ENCODE measurements at places on chromosomes 6 and 20. TPM values are rescaled to one million over a fixed set of nuclear protein-coding genes. Genes with fewer than 3 reads are reported as not detected.

Gene HSF2
- total RNA-seq, result 30.8 TPM

Gene TMEM200A
- total RNA-seq, result 9.2 TPM

Gene HLA-G
- total RNA-seq, result not detected

Gene FOXC1
- total RNA-seq, result 1.2 TPM

Gene HLA-DOB
- 0.09 TPM for total RNA-seq

Gene NDRG3
- total RNA-seq, result 16.8 TPM

Measured in muscle of leg (tissue), 16 donors.